ENCODE measurements at places on chromosomes 3 and 15. TPM values are rescaled to one million over a fixed set of nuclear protein-coding genes. Genes with fewer than 3 reads are reported as not detected.

Gene PPP1R14D
- 0.55 TPM for total RNA-seq

- no peak for DNase-seq
- H3K36me3 ChIP-seq, result no peaks in the 10 kb centered on the region
- H3K27ac ChIP-seq, result no peak overlapping the region
- H3K4me3 ChIP-seq, result no peak overlapping the region
- H3K27me3 ChIP-seq, result no peaks in the 10 kb centered on the region
Measured at GRCh38 chr3:81789691-81790090, 28.2 kb upstream of the GBE1 start.

DNA sequence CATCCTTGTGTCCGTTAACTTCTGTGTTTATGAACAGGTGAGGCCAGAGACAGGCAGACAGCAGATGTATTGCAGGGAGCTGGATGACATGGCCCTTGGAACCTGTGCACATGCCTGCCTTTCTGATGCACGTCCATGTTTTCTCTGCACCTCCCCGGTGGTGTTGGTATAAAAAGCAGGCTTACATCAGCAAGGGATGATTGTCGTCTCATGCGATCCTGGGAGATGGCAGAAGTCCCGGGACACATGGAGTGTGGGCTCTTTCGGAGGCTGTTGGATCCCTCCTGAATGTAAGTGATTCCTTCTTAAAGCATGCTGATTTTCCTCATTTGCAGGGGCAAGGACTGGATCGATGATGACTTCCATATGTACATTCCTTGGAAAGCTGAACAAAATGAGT lies 134.8 kb downstream of the SNRPN start:
- H3K4me1 ChIP-seq, result no peaks in the 10 kb centered on the region
- no peak overlapping the region for H3K4me3 ChIP-seq
- no peaks in the 10 kb centered on the region for H3K36me3 ChIP-seq

DNA sequence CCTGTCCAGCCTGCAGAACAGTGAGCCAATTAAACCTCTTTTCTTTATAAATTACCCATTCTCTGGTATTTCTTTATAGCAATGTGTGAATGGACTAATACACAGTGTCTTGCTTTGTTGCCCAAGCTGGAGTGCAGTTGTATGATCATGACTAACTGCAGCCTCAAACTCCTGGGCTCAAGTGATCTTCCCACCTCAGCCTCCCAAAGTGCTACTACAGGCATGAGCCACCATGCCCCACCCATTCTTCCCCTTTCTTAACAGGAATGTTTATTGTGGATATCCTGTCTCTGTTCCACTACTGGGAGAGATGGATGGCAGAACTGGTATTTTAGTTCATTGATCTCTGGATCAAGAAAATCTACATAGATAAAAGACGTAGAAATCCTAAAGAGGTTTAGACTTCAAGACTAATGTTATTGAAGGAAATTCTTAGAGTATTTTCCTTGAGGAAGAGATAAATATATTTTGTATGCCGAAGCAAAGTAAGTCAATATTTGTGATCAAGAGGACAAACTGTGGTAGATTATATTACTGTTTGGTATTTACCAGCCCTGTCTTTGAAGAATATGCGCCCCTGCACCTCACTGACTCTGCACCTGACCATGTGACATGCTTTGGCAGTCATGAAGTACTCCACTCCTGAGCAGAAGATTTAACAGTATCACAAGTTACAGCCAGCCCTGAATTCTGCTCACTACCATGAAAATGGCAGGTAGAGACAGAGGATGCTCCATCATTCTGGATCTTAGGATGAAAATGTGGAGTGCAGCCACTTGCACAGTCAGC lies 42.9 kb downstream of the UACA start:
- H3K27me3 ChIP-seq, result no peaks in the 10 kb centered on the region
- H3K36me3 ChIP-seq, result no peaks in the 10 kb centered on the region
- no peak overlapping the region for H3K27ac ChIP-seq
- DNase-seq, result no peak
- H3K4me3 ChIP-seq, result no peak overlapping the region

- H3K36me3 ChIP-seq, result peaks cover 47% of the 10 kb centered on the region
- peaks cover 55% of the 10 kb centered on the region for H3K4me1 ChIP-seq
- no peak overlapping the region for H3K27ac ChIP-seq
- DNase-seq, result no peak
- H3K4me3 ChIP-seq, result peak overlapping the region; percentile 90
- no peaks in the 10 kb centered on the region for H3K27me3 ChIP-seq
Measured at GRCh38 chr15:96336108-96336595, 5.7 kb downstream of the NR2F2 start.

GRCh38 chr3:8103954-8104353 lies 397.7 kb upstream of the LMCD1 start:
- H3K4me3 ChIP-seq, result no peak overlapping the region
- no peak for DNase-seq
- peaks cover 29% of the 10 kb centered on the region for H3K27me3 ChIP-seq
- no peak overlapping the region for H3K27ac ChIP-seq

GRCh38 chr3:59980576-59980975 lies 930.8 kb upstream of the CFAP20DC start:
- H3K36me3 ChIP-seq, result no peaks in the 10 kb centered on the region
- no peak overlapping the region for H3K4me3 ChIP-seq
- no peaks in the 10 kb centered on the region for H3K27me3 ChIP-seq
- H3K27ac ChIP-seq, result no peak overlapping the region

DNA sequence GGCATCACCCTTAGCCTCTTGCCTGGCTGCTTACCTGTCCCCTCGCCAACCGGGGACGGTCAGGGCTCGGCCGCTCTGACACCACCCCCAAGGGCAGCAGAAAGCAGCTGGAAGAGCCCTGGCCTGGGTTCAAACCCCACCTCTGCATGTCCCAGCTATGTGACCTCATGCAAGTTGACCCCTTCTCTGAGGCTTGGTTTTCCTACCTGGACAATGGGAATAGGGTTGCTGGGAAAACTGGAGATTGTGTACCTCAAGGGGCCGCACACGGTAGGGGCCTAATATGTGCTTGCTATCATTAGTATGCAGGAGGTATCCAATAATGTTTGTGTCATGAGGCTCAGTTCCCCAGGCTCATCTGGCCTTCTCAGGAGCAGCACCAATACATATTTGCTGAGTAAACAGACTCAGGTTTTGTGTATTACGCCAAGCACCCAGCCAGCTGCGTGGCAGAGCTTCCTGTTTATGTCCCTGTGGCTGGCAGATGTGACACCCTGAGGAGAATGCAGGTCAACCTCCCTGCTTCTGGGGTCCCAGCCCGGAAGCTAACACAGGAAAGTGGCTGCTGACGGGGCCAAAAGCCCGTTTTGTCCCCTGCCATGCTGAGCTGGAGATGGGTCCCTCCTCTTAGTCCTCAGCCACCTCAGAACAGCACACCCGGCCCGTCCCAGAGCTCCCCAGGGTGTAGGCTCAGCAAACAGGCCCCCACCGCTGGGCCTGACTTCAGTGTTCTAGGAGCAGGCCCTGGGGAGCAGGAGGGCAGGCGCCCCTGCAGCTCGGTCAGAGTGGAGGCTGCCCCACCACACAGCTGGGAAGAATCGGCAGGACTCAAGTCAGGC lies 29.7 kb downstream of the PLXND1 start:
- H3K27ac ChIP-seq, result no peak overlapping the region
- H3K27me3 ChIP-seq, result no peaks in the 10 kb centered on the region
- no peaks in the 10 kb centered on the region for H3K4me1 ChIP-seq

Measured in PC-9 (cell line).